ENCODE measurements at places on chromosomes 7 and 10.

- DNase-seq: no peak
Observed at GRCh38 chr10:128483216-128483615, 357.0 kb upstream of the MKI67 start.

DNA sequence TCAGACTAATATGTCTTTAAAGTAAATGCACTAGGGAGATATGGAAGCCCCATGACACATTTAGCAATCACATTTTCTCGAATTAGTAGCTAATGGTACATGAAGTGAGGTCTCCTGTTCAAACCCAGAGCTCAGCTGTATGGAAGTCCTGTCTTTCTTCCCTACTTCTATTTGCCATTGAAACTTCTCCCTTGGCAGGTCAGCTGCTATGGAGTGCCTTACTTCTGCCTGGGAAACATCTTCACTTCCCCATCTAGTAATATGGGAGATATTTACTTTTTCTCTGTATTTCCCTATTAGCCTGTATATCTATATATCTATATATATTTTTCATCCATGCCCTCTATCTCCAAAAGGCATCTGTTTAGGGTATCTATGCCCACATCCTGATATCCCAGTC lies 225.3 kb upstream of the INHBA start:
- DNase-seq: no peak

DNA sequence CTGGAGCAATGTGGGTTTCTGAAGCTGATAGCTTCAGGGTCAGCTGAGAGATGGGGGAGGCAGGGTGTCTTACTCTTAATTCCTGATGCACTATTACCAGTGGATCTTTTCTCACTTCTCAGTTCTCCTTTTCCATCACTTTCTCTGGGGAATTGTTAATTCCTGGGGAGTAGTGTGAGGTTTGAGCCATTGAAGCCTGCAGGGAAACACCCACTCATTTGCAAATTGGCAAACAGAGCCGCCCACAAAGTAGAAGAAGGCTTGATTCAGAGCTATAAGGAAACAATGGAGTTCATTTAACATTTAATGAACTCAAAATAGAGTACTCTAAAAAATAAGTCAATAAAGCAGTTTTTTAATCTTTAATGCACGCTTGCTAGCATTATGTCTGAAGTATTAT lies 4.3 kb upstream of the TECTB start:
- DNase-seq: no peak

- no peak for DNase-seq
Observed at GRCh38 chr10:47449102-47449978, 34.6 kb downstream of the ANXA8 start.

GRCh38 chr7:122637784-122638183 lies 61.1 kb downstream of the RNF133 start:
- DNase-seq: no peak

DNA sequence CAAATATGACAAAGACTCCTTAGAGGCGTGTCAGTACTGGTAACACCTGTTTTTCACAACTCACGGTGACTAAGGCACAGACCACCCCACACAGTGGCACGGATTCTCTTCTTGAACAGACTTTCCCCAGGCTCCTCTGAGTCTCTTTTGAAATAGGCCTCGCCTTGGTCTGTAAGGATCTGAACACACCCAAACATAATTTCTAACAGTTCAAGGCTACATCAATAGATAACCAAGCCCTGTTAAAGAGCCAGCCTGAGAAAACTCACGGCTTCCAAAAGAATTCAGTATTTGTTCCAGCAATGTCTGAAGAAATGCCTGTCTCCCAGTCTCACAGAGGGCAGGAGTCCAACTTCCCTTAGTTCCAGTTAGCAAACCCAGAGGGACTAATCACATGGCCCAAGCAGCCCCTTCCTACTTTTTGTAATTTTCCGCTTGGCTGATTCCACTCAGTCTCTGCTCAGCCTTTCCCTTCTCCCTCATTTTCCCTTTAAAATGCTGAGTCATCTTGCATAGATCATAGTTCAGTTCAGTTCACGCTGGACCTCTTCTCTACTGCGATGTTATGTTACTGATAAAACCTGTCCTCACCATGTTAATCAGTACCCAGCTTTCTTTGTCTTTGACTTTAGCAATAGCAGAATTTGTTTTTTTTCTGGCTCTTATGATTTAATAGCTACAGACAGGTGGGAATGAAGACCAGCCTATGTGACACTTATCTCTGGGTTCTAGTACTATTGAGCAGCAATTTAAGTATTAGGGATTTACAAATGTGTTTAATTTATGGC lies 22.6 kb upstream of the AKR1C3 start:
- peak; percentile 66 for DNase-seq

DNA sequence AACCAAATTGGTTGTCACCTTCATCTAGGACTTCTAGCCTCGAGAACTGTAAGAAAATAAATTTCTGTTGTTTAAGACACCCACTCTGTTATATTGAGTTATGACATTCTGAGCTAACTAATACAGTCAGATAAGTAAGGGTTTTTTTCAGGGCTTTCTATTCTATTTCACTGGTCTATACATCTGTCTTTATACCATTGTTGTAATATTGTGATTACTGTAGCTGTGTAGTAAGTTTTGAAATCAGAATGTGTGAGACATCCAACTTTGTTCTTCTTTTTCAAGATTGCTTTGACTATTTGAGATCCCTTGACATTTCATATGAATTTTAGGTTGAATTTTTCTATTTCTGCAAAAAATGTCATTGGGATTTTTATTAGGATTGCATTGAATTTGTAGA lies 7.5 kb downstream of the IFIT1 start:
- DNase-seq: no peak

GRCh38 chr10:18449611-18450026 lies 201.8 kb downstream of the NSUN6 start:
- DNase-seq: no peak
